ENCODE measurements at places on chromosomes 13 and 19. TPM values are rescaled to one million over a fixed set of nuclear protein-coding genes. Genes with fewer than 3 reads are reported as not detected.
A peak's percentile ranks its signal among the peaks of the same experiment; 100 is the strongest.

- no peak overlapping the region for H3K4me3 ChIP-seq
- H3K4me1 ChIP-seq = peaks cover 6% of the 10 kb centered on the region
- no peak for DNase-seq
- no peak overlapping the region for H3K27ac ChIP-seq
- H3K36me3 ChIP-seq = no peaks in the 10 kb centered on the region
These were observed 280.8 kb downstream of the DCT start for GRCh38 chr13:94198681-94199080.

CLEC4M gene
- total RNA-seq = not detected

GRCh38 chr19:41886761-41887710 is 4.1 kb downstream of the ARHGEF1 start:
- peaks cover 35% of the 10 kb centered on the region for H3K36me3 ChIP-seq
- peaks cover 34% of the 10 kb centered on the region for H3K4me1 ChIP-seq
- peak; percentile 93 for DNase-seq
- H3K4me3 ChIP-seq = peak overlapping the region; percentile 95
- H3K27me3 ChIP-seq = no peaks in the 10 kb centered on the region

- no peak overlapping the region for H3K4me3 ChIP-seq
- H3K4me1 ChIP-seq = no peaks in the 10 kb centered on the region
- no peak overlapping the region for H3K27ac ChIP-seq
- H3K27me3 ChIP-seq = peaks cover 2% of the 10 kb centered on the region
These were observed 58.8 kb downstream of the SLC10A2 start for GRCh38 chr13:103007427-103007762.
